ENCODE measurements at places on chromosomes 4 and X. TPM values are rescaled to one million over a fixed set of nuclear protein-coding genes. Genes with fewer than 3 reads are reported as not detected.

DNA sequence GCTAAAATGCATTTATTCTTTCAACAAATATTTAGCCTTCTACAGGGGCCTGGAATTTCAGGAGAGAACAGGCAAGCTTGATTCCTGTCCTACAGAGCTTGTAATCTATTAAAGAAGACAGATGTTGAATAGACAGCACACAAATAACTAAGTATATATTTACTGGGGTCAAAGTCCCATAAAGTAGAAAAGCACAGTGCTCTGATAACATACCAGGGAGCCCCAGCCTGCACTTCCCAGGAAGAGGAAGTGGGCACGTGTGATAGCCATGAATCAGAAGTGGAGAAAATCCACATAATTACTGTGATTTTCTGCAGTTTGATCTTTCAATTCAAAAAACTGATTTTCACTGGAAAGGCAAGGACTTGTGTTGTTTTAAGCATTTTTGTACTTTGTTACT lies 129.1 kb downstream of the EGF start:
- no peak overlapping the region for H3K27ac ChIP-seq
- peaks cover 14% of the 10 kb centered on the region for H3K4me1 ChIP-seq
- H3K36me3 ChIP-seq: no peaks in the 10 kb centered on the region

The SNCA gene
- 7.9 TPM for polyA plus RNA-seq

- peak within 1 kb of the TSS; percentile 29 for H3K4me3 ChIP-seq
- H3K27ac ChIP-seq: no peak within 1 kb of the TSS
- no peaks in the 10 kb centered on the region for H3K36me3 ChIP-seq
- DNase-seq: peak; percentile 48
- H3K27me3 ChIP-seq: peaks cover 80% of the 10 kb centered on the region
These were observed at the start of gene NDNF for GRCh38 chr4:121072224-121073003. TSS of gene NDNF (minus strand) at chr4:121072535. CDS start at chr4:121045837, 26,698 bp downstream.

GRCh38 chrX:133265331-133265730 lies 47.2 kb upstream of the TFDP3 start:
- H3K27ac ChIP-seq: no peak overlapping the region
- no peak overlapping the region for H3K4me3 ChIP-seq
- DNase-seq: no peak
- H3K27me3 ChIP-seq: no peaks in the 10 kb centered on the region
- no peaks in the 10 kb centered on the region for H3K36me3 ChIP-seq
- H3K4me1 ChIP-seq: no peaks in the 10 kb centered on the region

The TMEM164 gene
- 9.1 TPM for polyA plus RNA-seq

- H3K27me3 ChIP-seq: no peaks in the 10 kb centered on the region
- no peaks in the 10 kb centered on the region for H3K4me1 ChIP-seq
These were observed 370.7 kb downstream of the GPAT3 start for GRCh38 chr4:83906561-83906960.

DNA sequence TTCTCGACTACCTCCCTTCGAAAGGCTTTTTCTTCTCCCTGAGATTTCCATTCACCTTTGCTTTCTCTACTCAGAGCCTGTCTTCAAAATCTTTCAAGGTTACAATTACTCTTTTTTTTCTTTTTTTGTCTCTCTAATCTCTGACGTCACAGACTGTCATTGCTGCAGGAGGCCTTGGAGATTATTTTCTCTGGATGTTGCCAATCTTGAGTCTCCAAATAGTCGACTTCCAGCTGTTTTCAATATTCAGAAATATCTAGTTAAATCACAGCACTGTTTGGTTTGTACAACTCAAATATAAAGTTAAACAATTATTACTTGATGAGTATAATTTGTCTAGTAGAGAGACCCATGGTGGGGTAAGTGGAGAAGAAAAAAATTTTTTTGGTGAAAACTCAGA lies 359.0 kb upstream of the BOD1L1 start:
- H3K27me3 ChIP-seq: no peaks in the 10 kb centered on the region
- peaks cover 11% of the 10 kb centered on the region for H3K4me1 ChIP-seq
- H3K4me3 ChIP-seq: no peak overlapping the region
- no peak overlapping the region for H3K27ac ChIP-seq
- DNase-seq: no peak

The CTAG1B gene
- not detected for polyA plus RNA-seq
